A549 (cell line): ENCODE measurements at places on chromosomes 5 and 9.

GRCh38 chr9:119963798-119964372 is 594.6 kb upstream of the BRINP1 start:
- peak; percentile 45 for DNase-seq

DNA sequence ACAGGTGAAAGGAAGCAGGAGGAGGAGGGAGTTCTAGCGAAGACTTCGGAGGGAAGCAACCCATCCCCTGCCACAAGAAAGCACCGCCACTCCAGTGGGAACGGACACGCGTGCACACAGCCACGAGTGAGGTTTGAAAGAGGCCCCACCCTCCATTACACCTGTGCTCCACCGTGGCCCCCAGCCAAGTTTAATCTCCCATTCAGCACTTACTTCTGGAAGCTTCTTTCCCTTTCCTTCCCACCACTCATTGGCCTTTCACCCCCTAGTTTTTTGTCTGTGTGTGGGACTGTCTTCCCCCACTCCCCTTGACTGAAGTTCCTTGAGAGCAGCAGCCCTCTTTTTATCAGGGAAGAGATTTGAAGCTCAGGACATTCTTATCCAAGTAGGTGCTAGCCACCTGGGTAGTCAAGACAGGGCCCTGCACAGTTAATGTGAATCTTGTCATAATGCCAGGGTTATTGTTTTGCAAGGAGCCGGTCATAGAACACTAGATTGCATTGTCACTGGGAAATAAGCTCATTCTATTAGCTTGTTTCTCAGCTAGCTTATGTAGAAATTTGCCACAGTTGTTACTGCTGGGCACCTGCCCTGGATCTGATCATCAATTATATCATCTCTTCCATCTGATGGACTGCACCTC is 256.0 kb downstream of the DOCK8 start:
- no peak for DNase-seq

GRCh38 chr9:126838895-126839294 is 21.5 kb upstream of the ZBTB34 start:
- DNase-seq: no peak

DNA sequence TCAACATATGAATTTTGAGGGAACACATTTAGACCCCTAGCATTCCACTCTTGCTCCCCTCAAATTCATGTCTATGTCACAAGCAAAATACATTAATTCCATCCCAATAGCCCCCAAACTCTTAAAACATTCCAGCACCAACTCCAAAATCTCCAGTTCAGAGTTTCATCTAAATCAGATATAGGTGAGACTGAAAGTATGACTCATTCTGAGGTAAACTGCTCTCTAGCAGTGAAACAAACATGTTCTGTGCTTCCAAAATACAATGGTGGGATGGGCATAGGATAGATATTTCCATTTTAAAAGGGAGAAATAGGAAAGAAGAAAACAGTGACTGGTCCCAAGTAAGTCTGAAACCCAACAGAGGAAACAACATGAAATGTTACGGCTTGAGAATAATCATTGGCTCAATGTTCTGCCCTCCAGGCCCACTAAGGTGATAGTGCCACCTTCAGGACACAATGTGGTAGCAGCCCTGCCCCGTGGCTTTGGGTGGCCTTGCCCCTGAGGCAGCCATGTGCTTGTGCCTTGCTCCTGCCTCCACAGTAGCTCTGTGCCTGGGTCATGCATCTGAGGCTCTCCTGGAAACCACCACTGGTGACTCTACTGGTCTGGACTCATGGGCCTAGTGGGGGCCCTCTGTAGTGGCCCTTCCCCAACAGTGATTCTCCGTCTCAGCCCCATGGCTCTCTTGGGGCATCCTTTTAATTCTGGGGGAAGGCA is 36.4 kb upstream of the IPPK start:
- peak; percentile 35 for DNase-seq

DNA sequence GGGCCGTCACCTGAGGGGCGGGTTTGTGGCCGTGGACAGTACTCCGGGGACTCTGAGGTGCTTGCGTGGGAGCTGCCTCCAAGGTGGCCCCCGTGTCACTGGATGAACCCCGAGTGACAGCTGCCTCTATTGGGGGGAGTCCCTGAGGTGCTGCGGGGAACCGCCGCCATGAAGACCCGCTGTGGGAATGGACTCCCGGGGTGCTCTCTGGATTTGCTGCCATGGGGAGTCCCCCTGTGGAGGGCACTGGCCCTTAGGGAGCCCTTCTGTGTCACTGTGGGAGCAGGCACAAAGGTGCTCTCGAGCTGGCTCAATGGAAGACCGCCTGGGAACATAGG is 100.2 kb upstream of the CCL21 start:
- no peak for DNase-seq

DNA sequence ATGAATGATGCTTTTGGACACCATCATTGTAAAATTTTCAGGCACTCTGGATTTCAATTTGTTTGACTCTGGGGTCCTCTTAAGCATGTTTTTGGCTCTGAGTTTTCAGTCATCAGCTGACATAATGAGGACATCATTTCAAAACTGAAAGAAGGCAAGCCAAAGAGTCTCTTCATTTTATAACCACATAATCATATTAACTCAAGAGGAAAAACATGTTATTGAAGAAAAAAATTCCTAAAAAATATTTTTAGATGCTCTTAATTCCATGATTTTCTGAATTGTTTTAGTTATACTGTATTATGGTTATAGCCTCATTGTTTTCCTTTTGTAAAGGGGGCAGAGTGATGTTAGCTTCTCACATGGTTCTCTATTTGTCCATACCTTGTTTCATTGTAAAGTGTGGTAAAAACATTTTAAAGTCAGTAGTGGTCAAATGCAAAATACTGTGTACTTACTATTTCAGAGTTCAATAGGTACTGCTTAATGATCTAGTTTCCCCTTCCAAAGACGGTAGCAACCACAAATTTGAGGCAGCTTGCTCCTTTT is 472.1 kb downstream of the DMRT2 start:
- DNase-seq: no peak

DNA sequence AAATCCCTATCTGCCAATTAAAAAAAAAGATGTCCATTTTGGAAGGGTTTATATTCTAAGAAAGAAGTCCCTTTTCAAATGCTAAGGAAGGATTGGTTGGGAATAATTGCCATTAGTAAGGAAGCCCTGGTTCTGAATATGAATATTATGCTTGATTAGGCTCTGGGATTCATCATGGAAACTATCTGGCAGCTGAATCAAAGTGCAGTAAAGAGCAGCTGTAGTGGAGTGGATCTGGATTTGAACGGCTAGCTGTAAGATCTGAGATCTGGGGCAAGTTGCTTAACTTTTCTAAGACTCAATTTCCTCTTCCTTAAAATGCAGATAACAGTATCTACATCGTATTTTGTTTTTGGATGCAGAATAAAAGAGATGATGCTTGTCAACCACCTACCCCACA is 10.5 kb downstream of the IL12B start:
- DNase-seq: no peak

- no peak for DNase-seq
These were observed 71.0 kb downstream of the AMBP start for GRCh38 chr9:114006931-114007691.

DNA sequence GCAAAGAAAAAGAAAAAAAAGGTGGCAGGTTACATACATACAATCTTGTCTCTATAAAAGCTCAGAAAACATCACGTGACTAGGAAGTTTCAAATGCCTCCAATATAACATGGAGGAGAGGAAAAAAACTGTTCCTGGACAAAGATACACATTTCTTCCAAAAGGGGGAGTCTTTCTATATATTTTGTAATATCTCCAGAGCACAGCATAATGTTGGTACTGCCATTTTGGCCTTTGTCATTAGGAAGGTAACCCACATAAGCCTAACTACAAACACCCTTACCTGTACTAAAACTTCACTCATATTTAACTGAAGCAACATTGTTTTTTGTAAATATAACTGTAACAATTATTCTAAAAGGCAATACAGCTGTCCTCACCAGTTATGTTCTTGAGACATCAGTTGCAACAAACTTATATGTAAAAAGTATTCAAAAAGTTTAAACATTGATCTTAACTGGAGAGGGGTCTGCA is 1.2 kb upstream of the BTF3 start:
- peak; percentile 80 for DNase-seq

DNA sequence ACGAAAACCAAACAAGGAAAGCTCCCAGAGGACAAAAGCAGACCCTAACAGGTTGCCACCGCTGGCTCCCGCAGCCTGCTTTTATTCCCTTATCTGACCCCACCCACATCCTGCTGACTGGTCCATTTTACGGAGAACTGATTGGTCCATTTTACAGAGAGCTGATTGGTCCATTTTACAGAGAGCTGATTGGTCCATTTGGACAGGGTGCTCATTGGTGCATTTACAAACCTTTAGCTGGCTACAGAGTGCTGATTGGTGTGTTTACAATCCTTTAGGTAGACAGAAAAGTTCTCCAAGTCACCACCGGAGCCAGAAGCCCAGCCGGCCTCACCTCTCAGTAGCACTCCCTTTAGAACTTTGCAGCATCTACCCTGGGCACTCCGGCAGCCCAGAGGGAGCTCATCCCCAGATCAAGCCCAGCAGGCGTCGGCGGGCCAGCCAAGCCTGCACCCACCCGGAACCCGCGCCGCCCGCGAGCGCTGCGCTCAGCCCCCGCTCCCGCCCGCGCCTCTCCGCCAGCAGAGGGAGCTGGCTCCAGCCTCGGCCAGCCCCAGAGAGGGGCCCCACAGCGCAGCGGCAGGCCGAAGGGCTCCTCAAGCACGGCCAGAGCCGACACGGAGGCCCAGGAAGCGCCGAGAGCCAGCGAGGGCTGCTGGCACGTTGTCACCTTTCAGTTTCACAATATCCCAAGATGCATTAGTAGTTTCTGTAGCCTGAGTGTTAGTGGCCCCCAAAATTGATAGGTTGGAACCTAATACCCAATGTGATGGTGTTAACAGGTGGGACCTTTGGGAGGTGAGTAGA is 35.3 kb upstream of the CLPTM1L start:
- DNase-seq: peak; percentile 78

DNA sequence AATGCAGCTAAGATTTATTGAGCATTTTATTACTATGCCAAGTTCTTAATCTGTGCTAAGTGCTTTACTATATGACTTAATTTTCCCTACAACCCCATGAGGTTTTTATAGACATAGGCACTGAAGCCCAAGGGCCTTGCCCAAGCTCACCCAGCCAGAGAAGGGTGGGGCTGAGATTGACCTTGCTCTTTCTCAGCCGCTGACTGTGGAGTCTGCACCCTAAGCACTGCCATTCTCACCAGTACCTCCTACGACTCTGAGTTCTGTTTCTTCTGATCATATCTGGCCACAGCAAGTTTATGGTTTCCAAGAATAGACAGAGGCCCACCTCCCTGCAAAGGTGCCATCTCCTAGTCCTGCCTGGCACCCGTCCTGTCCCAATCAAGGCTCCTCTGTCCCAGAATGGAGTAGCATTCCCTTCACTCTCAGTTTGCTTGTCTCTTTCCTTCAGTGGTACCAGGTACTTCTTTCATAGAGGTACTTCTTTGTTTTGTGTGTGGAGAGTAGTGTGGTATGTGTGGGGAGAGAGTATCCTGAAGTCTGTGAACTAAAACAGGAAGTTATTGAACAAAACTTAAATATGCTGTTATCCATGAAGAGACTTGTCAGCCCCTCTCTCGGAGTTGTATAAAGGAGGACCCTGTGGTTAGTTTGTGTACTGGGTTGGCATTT is 42.6 kb downstream of the CSF1R start:
- DNase-seq: no peak

GRCh38 chr5:6732634-6733410 is 19.6 kb downstream of the TENT4A start:
- no peak for DNase-seq

GRCh38 chr5:58412081-58412480 is 47.8 kb downstream of the PLK2 start:
- DNase-seq: no peak

DNA sequence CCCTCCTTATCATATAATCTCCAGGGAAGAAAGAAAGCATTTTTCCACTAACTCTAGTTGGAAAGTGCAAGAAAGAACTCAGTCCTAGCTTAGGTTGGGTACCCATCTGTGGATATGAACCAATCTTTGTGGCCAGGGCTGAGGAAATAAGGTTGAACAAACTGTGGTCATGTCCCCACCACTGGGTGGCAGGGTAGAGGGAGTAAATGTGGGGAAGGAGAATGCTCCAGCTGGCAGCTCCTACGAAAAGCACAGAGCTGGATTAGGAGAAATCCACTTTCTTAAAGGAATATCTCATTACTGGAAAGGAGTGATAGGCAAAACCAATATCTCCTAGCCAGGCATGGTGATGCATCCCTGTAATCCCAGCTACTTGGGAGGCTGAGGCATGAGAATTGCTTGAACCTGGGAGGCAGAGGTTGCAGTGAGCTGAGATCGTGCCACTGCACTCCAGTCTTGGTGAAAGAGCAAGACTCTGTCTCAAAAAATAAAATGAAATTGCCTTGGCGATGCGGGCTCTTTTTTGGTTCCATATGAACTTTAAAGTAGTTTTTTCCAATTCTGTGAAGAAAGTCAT is 175.1 kb downstream of the CCDC192 start:
- DNase-seq: peak; percentile 34

GRCh38 chr9:119968836-119969707 is 599.8 kb upstream of the BRINP1 start:
- DNase-seq: peak; percentile 62

- DNase-seq: no peak
These were observed 217.0 kb downstream of the SREK1 start for GRCh38 chr5:66361070-66361469.

DNA sequence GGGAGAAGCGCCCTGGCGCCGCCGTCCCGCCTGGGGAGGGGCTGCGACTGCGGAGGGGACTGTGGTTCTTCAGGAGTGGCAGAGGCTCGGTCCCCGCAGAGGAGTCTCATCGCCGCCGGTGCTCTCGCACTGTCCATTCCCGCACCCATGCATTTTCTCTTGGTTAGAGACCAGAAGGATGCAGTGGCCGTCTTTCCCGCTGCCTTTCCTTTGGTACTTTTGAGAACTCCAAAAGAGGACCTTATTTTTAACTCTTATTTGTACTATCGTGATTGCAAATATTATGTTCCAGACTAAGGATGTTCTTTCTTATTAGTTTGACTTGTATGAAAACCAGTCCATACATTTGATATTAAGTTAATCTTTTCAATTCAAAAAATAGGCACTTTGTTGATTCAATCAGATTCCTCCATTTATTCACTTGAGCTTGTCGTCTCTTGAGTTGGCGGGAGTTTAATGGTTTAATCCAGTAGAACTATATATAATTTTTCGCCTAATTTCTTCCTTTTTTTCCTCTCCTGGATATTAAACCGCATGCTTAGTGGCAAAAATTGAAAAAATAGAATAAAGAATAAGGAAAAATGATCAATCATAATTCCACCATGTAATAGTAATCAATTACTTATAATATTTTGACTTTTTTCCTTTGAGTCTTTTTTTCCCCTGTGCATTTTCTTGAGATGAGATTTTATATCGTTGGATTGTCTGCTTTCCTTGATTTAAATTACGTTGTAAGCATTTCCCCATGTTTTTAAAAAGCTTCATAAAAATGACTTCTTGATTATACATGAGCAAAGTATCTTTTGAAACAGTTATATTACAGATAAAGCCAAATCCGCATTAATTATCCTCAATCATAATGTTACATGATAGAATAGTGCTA is 861 bp downstream of the ZFYVE16 start:
- peak; percentile 70 for DNase-seq
